ENCODE measurements at places on chromosomes 3 and 15. TPM values are rescaled to one million over a fixed set of nuclear protein-coding genes. Genes with fewer than 3 reads are reported as not detected.

Gene OGG1
- polyA plus RNA-seq: 32.1 TPM

Gene TMF1
- polyA plus RNA-seq: 2.5 TPM

Gene ABI3BP
- 106 TPM for polyA plus RNA-seq

Gene SPATA12
- polyA plus RNA-seq: 0.13 TPM

Gene FANCD2OS
- polyA plus RNA-seq: not detected

Gene NCKIPSD
- polyA plus RNA-seq: 26.2 TPM

All from endothelial cell of umbilical vein (primary cell).